ENCODE measurements at places on chromosomes 6 and 20.

DNA sequence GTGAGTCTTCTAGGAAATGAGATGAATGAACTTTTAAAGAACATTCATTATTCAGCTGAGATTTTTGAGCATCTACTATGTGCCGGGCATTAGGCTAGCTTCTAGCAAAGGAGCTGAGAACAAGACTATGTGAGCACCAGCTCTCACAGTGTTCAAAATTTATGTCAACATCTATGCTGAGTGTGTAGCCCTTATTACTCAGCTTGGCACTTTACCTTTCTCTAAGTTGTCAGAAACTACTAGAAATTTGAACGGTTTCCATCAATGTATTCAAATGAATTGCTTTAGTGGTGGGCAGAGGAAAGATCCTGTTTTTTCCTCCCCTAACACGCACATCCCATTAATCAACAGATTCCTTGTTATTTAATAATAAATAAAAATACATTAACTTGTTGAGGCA lies 33.3 kb downstream of the CYP24A1 start:
- no peak for DNase-seq

DNA sequence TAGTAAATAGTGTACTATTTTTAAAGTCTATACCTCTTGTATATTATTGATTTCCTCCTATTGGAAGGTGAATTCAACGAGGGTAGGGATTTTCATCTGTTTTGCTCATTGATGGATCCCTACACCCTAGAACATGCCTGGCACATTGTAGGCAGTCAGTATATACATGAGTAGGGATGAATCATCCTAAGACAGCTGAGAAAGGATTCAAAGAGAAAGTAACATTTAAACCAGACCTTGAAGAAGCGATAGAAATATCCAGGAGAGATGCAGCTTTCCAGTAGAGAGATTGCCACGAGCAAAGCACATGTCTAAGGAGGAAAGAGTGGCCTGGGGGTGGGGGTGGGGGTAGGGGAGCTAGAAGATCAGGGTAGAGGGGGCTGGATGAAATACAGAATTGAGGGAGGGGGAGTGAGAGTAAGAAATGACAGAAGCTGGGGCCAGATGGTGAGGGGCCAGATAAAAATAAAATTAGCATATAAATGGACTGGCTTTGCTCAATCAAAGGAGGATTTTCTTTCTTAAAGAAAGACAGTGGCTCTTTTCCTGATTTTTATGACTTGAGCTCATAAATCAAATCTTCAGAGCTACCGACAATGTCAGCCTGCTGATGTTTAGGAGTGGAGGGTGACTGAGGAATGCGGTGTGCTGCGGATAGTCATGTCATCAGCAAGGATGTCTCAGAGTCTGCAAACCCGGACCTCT lies 168.2 kb downstream of the SAMD5 start:
- no peak for DNase-seq

DNA sequence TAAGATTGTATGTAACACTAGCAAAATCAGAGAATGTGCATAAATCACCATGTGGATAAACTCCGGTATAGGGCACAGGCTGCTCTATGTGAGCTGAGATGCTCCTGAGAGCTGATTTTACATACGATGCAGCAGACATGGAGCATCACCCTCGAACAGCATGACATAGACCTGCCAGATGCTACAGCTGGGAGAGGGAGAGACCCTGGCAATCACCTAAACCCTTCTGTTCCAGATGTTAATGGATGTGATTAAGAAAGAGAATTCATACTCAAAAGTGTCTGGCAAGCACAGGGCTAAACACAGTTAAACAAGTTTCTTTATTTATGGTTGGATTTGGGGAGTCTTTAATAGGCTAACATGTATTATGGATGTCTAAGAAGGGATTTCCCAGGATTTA lies 157.0 kb downstream of the CLIC5 start:
- DNase-seq: no peak

- no peak for DNase-seq
Observed at GRCh38 chr6:115898246-115898645, 162.4 kb downstream of the FRK start.

DNA sequence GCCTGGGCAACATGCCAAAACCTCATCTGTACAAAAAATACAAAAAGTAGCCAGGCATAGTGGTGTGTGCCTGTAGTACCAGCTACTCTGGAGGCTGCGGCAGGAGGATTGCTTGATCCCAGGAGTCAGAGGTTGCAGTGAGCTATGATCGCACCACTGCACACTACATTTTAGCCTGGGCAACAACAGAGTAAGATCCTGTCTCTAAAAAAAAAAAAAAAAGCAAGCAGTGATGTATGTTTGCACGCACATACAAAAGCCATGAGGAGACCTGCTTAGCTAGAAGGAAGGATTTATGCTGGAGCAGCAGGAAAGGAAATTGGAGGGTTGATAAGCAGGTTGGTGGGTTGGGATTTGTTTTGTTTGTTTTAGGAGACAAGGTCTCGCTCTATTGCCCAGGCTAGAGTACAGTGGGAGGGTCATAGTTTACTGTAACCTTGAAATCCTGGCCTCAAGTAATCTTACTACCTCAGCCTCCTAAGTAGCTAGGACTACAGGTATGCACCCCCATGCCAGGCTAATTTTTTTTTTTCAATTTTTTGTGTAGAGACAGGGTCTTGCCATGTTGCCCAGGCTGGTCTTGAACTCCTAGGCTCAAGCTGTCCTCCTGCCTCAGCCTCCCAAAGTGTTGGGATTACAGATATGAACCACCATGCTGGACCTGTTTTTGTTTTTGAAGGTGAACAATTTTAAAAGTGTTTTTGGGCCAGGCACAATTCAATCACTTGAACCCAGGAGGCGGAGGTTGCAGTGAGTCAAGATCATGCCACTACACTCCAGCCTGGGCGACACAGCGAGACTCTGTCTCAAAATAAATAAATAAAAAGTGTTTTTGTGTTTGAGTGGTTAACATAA lies 4.0 kb downstream of the ZSWIM3 start:
- DNase-seq: no peak

- DNase-seq: no peak
Observed at GRCh38 chr20:44112889-44113617, 73.9 kb downstream of the JPH2 start.

GRCh38 chr6:138031417-138031816 lies 75.8 kb downstream of the PERP start:
- no peak for DNase-seq

GRCh38 chr20:32493356-32493755 lies 91.8 kb downstream of the NOL4L start:
- DNase-seq: no peak

GRCh38 chr6:166939345-166939744 lies 17.0 kb downstream of the RNASET2 start:
- no peak for DNase-seq

GRCh38 chr6:70738028-70738427 lies 70.3 kb downstream of the SMAP1 start:
- DNase-seq: no peak

- DNase-seq: no peak
Observed at GRCh38 chr6:70680396-70680795, 12.7 kb downstream of the SMAP1 start.

DNA sequence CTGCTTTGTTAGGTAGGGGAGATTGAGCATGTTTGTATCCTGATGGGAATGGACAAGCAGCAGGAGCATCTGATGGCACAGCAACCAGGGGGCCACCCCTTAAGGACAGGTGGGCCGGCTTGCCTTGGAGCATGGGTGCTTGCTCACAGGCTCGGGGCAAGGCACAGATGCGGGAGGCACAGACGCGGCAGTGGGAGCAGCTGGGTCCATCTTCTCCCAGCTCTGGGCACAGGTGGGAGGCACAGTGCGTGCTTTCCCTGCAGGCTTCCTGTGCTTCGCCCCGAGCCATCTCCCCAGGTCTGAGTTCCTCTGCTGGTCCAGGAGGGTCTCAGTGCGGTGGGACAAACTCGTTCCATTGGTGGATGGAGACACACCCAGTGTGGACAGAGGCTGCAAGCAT lies 73.6 kb upstream of the BHLHE23 start:
- DNase-seq: no peak

DNA sequence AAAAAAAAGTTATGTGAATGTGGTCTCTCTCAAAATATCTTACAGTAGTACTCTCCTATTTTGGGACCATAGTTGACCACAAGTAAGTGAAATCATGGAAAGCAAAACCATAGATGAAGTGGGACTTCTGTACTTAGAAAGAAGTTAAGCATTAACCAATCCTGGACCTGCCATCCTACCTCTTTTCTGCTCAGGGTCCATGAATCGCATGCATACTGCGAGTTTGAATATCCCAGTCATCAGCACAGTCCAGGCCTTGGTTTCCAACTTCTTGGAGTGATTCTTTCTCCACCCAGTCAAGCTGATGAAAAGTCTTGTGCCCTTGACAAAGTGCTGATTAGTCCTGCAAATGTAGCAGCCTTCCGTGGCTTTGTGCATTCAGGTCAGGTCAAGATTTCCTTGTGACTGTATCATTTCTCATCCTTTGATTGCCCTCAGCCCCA lies 46.0 kb downstream of the RNF217 start:
- DNase-seq: no peak

DNA sequence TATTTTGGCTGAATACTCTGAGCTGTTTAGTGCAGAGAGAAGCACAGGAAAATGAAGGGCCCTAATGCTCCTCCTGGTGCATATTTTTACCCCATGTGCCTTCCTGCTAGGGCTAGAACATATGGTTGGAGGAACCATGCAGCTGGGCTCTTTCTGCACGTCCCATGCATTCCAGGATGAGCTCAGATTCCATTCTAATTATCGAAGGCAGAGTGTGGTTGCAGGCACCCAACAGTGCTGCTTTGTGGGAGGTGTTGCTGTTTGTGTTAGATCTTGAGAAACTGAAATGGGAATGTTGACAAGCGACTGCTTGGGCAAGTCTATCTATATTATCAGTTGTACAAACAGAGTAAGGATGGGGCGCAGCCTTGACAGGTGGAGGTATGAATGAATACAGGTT lies 419.5 kb downstream of the DHX35 start:
- no peak for DNase-seq

- DNase-seq: no peak
Observed at GRCh38 chr6:149985481-149985937, 21.8 kb downstream of the ULBP1 start.

DNA sequence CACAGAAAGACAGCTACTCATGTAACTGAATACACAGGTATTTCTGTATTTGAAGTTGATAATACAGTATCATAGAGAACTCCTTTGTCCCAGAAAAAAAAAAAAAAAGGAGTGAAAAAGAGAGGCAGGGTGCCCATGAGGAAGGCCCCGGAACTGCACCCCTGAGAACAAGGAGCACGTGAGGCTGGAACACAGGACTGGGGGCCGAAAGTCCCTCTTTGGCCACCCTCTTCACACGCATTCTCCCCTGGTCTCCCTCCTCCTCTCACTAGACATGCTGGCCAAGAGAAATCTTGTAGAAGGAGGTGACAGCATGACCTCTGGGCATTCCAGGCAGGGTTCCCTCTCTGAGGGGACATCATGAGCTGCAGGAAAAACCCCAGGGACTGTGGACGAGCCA lies 62.7 kb upstream of the TRAF3IP2 start:
- DNase-seq: no peak

GRCh38 chr6:30743099-30744053 lies 889 bp upstream of the FLOT1 start:
- no peak for DNase-seq

DNA sequence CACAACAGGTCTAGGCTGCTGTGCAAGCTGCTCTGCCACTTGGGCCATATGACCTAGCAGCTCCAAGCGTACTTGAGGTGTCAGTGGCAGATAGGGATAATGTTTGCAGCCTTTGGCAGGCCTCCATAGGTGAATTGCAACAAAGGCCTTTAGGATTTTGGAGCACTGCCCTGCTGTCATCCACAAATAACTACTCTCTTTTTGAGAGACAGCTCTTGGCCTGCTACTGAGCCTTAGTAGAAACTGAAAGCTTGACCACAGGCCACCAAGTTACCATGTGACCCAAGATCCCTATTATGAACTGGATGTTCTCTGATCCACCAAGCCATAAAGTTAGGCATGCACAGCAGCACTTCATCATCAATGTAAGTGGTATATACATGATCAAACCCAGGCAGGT lies 29.9 kb downstream of the FBXO30 start:
- no peak for DNase-seq

- no peak for DNase-seq
Observed at GRCh38 chr6:18260448-18261106, 3.8 kb downstream of the DEK start.

- no peak for DNase-seq
Observed at GRCh38 chr20:2365666-2366065, 15.0 kb upstream of the TGM6 start.

GRCh38 chr6:92052513-92052912 lies 1366.8 kb downstream of the EPHA7 start:
- no peak for DNase-seq

- DNase-seq: no peak
Observed at GRCh38 chr6:157885211-157885788, 62.3 kb downstream of the SNX9 start.

DNA sequence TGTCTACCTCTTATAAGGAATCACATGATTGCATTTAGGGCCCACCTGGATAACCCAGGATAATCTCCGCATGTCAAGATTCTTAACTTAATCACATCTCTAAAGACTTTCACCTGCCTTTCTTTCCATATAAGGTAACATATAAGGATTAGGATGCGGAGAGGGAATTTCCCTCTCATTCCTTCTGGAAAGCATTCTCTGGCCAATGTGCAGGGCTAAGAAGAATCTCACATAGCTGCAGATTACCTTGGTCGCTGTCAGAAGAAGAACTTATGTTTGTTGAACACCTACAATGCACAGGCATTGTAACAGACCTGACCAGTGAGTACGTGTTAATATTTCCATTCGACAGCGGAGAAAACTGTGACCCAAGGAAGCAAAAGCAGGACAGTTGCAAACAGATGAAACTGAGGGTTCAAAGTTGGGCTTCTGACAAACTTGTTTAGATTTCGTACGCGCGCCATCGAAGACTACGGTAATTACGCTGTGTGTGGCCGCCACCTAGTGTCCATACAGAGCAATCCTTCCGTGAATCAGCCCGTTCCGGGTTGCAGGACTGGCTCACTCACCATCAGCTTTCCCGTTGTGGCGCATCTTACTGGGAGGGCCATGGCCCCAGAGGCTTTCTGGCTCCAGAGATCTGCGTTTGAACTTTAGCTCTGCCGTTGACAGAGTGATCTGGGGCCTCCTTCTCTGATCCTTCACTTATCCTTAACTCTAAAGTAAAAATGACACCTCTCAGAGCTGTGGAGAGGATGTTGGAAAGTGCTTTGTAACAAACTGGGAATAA lies 9.5 kb downstream of the C20orf202 start:
- DNase-seq: peak; percentile 52

GRCh38 chr20:2656471-2657117 lies 4.2 kb downstream of the NOP56 start:
- DNase-seq: no peak

- DNase-seq: no peak
Observed at GRCh38 chr20:12211361-12211760, 293.7 kb downstream of the BTBD3 start.

Measured in dorsolateral prefrontal cortex (tissue), 122 donors.